ENCODE measurements at places on chromosomes 5 and 9.

- DNase-seq, result no peak
Measured at GRCh38 chr5:149201121-149201637, 59.9 kb downstream of the ABLIM3 start.

DNA sequence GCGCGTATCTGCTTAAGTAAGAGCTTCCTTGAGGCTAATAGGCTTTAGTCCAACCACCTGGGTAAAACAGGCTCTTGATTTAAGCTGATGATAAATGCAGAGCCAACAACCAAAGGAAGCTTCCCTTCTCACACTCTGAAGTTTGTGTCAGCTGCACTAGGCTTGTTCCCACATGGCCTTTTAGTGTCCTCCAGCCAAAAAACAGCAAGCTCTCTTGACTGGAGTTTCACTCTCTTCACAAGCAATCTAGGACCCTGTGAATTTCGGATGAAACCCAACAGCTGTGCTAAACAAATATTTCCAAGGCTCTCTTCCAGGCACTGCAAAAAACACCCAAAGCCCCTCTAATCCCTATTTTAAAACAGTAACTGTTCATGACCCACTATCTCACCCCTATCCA, 63.9 kb downstream of the SAXO1 start:
- DNase-seq, result no peak

DNA sequence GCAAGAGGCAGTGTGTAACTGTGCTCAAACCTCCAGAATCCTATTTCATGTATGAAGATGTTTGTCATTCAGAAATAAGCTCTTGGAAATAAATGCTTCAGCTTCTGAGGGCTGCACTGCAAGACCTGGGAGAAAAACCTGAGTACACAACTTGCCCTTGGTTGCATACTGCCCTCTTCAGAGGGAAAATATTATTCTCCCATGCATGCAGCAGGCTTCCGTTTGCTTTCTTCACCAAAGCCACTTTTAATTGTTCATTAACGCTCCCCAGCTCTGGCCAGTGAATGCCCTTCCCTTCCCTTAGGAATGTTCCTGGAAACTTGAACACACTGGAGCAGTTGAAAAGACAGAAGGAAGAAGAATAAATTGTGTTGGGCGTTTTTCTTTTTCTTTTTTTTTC, 2.5 kb upstream of the WHRN start:
- no peak for DNase-seq

GRCh38 chr5:110324876-110325275, 401.6 kb downstream of the TMEM232 start:
- DNase-seq, result no peak

Measured in stimulated activated naive CD8-positive, alpha-beta T cell treated with anti-CD3 and anti-CD28 coated beads, Interleukin-15, Interleukin-2, amounts not matched to agents 100 U/mL and 50 U/mL, for 24 hours (primary cell).